ENCODE measurements at places on chromosomes 13 and 19.
A peak's percentile ranks its signal among the peaks of the same experiment; 100 is the strongest.

GRCh38 chr13:113209336-113209758, at the start of gene CUL4A:
CUL4A (plus strand) TSS chr13:113209613; CDS start chr13:113209628, 15 bp downstream.
- DNase-seq, result peak; percentile 40

DNA sequence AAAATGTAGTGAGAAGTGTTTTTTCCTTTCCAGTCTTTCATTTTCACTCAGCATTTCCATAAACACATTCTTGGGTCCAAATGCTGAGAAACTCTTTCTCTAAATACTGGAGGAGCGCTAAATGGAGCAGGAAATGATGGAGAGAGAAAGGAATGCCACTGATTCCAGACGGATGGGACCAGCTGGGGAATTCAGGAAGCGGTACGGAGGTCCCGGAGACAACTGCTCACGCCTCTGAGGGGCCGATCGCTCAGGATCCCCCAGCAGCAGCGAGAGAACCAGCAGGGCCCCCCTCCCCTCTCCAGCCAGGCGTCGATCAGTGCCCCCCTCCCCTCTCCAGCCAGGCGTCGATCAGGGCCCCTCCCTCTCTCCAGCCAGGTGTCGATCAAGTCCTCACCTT, 13.2 kb downstream of the RASA3 start:
- DNase-seq, result no peak

DNA sequence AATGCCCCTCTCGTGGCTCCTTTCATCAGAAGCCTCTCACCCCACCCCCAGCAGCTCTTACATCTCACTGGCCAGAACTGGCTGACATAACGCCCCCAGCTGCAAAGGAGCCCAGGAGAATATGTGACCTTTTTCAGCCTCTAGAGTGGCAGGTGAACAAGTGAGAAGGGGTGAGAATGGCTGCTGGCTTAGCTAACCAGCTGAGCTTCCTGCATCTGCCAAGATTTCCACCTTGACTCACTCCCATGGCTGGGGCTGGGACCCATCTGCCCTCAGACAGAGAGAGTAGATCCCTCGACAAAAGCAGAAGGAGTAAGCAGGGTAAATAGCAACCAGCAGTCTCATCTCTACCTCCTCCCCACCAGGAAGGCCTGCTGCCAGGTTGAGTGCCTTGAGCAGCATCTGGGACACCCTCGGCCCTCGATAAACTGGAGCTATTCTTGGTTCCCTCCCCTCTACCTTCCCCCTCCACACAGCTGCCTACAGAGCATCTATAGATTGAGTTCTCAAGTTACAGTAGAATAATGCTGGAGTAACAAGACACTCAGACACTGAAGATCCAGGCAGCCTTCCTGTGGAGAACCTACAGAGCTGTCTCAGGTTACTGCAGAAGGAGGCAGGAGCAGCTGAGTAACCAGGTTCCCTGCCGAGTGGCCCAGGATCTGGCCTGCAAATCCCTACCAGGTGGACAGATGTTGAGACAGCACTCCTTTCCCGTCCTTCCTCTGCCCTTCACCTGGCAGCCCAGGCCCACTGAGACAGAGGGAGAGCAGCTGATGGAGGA, 15.5 kb downstream of the KASH5 start:
- DNase-seq, result no peak

DNA sequence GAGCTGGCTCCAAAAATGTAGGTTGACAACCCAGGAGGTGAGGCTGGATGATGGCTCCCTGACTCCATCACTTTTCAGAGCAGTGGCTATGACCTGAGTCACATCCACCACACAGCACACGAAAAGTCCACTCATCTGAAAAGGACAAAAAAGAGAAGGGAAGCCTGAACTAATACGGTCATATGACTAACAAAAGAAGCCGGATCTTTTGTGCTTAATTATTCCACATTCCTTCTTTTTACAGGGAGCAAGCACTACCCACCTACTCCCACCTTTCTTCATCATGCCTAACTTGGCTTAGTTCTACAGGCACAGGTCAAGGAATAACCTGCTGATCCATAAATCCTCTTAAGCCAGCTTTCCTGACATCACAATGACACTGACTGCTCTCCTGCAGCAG, 601.3 kb upstream of the MIR17HG start:
- DNase-seq, result no peak

- no peak for DNase-seq
Observed at GRCh38 chr19:11856596-11857250, 8.2 kb downstream of the ZNF439 start.

- DNase-seq, result no peak
Observed at GRCh38 chr13:26664876-26665275, 95.7 kb downstream of the GPR12 start.

DNA sequence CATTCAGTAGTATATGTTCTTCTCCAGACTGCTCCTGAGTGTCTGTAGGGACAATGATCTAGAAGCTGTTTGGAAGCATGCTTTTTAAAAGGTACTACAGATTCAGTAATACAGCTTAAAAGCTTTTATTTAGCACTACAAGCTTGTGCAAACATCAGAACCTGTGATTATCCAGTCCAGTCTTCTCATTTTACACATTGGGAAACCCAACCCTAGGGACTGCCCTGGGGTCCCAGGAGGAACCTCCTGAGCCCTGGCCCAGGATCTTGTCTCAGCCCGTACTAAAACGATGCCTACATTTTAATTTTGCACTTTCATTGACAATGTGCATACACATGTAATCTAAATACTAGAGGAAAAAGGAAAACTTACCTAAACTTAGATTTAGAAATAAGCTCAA, 12.5 kb downstream of the DOCK9 start:
- DNase-seq, result no peak

DNA sequence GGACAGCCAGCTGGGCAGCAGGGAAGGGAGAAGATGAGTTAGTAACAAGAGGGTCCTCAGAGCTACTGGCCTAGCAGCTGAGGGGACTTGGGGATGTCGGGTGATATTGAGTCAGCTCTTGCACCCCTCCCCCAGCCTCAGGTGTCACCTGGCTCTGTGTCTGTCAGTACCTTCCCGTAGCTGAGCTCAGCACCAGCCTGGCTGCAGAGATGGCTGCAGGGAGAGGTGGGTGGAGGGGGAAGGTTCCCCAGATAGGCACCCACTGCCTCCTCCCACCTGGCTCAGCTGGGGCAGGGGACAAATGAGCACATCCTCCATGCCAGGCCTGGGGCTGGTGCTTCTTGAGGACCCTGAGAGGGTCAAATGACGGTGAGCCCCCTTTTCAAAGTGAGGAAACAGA, 6.8 kb upstream of the KPTN start:
- no peak for DNase-seq

GRCh38 chr19:34096020-34096915, 76.0 kb upstream of the LSM14A start:
- DNase-seq, result peak; percentile 56

GRCh38 chr19:54928299-54928698, 19.0 kb downstream of the NLRP7 start:
- DNase-seq, result peak; percentile 2
